AG04450 (cell line): ENCODE measurements at places on chromosomes 12 and 14.

GRCh38 chr12:43662736-43663135, 95.9 kb downstream of the PUS7L start:
- no peak for DNase-seq

DNA sequence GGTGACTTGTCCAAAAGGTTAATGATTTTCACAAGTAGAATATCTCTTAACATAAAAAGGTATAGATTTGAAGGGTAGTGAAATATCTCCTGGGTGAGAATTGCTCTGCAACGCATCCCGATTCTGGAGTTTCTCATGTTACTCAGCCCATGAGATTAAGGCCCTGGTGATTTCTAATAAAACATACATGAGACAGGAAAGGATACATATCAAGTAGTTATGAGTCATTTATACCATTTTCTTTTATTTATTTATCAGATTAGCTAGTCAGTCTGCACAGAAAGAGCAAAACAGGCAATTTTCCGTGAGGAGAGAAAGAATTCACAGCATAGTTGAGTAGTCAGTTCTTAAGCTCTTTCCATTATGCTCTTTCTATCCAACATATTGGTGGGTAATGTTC, 535.6 kb upstream of the ATP2B1 start:
- DNase-seq, result no peak

DNA sequence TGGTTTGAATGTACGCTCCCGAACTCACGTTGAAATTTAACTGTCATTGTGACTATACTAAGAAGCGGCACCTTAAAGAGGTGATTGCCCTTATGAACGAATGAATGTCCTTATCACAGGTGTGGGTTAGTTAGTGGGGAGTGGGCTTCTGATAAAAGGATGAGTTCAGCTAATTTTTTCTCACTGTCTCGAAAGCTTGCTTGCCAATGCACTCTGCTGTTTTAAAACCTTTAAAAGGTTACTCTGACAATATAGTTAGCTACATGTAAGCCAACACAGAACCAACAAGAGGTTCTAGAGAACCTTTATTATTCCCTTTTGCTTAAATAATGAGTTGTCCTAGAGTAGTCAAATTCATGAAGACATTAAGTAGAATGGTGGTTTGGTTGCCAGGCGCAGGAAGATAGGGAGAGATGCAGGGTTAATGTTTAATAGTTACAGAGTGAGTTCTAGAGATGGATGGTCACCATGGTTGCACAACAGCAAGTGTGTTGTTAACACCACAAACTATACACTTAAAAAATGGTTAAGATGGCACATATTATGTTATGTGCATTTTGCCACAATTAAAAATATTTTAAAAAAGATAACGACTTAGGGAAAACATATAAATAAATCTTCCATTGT, 26.3 kb downstream of the RTN1 start:
- no peak for DNase-seq

DNA sequence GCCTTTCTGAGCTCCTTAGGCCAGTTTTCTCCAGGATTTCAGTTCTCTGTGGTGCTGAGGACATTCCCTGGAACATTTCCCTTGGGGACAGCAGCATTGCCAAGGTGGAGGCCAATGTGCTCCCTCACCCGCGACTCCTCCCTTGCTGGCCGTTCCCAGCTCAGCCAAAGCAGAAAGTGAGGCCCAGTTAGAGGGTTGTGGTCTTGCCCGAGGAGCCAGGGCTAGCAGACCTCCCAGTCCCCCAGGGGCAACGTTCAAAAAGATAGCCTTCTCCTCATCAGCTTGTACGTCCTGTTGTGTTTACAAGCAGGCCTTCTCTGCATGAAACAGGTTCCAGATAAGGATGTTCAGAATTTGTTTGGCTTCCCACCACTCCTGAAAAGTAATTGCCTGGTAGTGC, 78.4 kb downstream of the SSPN start:
- DNase-seq, result no peak

DNA sequence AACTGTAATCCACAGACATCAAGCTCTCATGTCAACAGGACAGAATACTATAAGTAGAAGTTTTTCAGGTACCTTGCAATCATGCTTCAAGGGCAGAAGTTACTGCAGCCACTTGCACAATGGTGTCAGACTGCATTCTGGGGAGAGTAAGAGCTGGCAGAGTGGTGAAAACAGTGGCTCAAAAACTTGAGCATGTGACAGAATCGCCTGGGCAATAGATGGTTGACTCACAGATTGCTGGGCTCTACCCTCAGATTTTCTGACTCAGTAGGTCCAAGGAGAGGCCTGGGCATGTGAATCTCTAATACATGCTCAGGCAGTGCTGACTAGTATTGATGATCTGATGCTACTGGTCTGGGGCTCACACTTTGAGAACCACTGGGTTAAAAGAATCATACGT, 187.8 kb downstream of the TBX5 start:
- DNase-seq, result no peak

- DNase-seq, result no peak
Observed at GRCh38 chr14:32404784-32405573, 75.9 kb downstream of the AKAP6 start.

- DNase-seq, result no peak
Observed at GRCh38 chr12:31525496-31526157, 65.3 kb downstream of the DENND5B start.

GRCh38 chr14:50615552-50615951, 52.6 kb downstream of the SAV1 start:
- DNase-seq, result no peak

- DNase-seq, result no peak
Observed at GRCh38 chr12:55008944-55009585, 10.7 kb upstream of the NEUROD4 start.

DNA sequence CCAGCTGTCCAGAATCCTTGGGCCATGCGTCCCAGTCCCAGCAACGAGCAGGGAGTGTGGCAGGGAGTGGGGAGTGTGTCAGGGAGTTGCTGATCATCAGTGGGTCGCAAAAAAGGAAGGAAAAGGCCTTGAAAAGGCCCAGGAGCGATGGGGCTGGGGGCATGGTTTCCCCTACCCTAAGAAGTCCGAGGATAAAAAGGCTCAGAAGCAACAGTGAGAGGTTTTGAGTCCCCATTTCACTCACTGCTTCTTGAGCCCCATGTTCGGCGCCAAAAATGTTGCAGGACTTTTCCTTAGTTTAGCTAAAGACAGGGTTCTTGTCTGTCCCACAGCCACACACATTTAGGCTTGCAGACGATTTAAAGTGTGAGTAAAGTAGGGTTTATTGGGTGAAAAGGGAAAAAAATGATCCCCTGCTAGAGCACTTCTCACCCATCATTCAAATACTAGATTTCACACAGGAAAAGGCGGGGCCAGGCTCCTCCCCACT, 189.5 kb downstream of the KCNC2 start:
- no peak for DNase-seq

- no peak for DNase-seq
Observed at GRCh38 chr14:104929268-104930230, 4.9 kb downstream of the PLD4 start.

- DNase-seq, result no peak
Observed at GRCh38 chr14:59081720-59082119, 106.7 kb upstream of the DAAM1 start.

- DNase-seq, result no peak
Observed at GRCh38 chr14:58243790-58244555, 670 bp upstream of the PSMA3 start.
